NCI-H2227 treated with DMSO at 0.1 percent for 48 hours (cell line): ENCODE measurements at places on chromosomes 4 and X.

DNA sequence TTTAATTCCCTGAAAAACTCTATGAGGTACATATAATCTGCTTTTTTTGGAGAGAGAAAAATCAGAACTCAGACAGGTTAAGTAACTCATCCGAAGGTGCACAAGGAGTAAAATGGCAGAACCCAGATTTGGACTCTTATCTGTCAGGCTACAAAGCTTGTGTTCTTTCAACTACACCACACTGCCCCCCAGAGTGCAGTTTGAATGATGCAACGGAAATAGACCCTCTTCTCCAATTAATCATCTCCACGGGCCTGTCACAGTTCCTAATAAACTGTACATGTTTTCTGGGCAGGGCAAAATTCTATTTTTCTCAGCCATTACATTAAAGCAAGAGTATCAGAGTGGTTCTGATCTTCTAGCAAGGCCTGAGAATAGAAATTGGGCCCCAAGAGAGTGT is 35.3 kb upstream of the DCX start:
- DNase-seq = peak; percentile 69

DNA sequence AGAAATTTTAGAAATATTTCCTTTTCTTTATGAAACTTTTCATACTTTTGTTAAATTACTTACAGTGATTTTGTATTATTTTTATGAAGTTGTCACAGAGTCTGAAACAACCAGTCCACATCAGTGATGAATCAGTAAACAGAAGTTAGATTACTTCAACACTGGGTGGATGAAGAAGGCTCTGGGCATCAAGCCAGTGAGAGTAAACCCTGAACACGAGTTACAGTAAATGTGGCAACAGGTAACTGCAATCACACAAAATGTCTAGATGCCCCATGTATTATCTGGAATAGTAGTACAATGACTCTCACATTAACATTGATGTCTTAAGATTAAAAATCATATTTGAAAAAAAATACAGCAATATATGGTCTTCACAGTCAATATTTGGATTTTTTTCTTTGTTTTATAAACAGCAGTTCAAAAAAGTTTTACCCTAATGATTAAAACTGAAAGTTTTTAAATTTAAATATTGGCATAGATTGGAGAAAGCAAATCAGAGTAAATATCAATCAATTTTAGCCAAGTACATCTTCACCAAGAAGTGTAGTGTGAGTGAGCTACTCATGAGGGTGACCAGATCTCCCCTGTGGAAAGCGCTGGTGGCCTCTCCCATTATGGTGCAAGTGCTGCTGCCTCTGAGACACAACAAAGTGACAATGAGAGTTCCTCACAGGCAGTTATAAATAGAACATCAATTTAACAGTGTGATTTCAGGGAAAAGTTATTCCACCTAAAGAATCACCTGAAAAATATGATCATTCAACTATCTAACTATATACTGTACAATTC is 63.2 kb upstream of the UGT2B7 start:
- no peak for DNase-seq

- no peak for DNase-seq
Observed at GRCh38 chr4:25863831-25864418, 1.1 kb upstream of the SEL1L3 start.

DNA sequence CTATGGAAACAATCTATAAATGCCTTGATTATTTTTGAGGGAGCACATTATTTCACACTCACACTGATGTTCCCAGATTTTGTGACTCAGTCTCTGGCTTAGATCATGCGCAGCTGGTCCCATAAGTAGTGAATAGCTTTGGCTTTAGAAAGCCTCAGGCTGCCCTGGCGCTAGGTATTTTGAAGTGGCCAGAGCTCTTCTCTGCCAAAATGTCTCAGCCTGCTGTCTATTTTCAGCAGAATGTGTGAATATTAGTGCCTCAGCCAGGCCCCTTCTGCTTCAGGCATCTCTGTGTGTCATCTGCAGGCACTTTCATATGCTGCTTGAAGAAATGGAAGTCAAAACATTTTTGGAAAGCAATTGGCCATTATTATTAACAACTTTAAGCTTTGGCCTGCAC is 931.0 kb upstream of the INTU start:
- DNase-seq = no peak

- DNase-seq = no peak
Observed at GRCh38 chr4:10047967-10048366, 26.7 kb upstream of the SLC2A9 start.

GRCh38 chr4:156303708-156304107 is 350.0 kb upstream of the CTSO start:
- DNase-seq = peak; percentile 21

GRCh38 chrX:133655275-133656265 is 240.3 kb upstream of the GPC4 start:
- no peak for DNase-seq

DNA sequence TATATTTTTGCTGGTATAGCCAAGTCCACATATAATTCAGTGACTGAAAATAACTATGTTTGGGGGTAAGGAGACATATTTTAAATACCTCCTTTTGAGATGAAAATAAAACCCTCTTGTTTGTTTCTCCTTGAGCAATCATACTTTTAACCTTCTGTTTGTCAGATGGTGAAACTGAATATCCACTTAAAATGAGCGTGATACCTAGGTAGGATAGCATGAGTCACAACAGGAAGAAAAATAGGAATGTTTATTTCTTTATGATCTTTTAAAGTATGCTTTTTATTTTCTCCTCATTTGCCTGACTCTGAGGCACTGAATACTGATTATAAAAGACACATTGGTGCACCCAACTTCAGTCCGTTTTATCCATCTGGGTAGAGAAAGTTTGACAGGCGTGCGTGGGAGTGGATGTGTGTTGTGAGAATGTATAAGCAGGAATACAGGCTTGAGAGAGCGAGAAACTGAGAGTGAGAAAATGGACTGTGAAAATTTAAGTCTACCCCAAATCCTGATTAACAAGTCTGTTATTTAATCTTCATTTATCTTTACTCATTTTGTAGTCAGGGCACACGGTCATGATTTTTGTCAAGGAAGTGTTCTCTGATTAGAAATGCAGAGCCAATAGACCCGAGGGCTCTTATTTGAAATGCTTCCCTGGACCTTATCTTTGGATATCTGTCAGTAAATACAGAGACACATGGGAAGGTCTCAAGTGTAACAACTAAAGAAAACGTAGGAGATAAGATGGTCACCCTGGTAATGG is 62.1 kb upstream of the ANTXR2 start:
- DNase-seq = no peak

DNA sequence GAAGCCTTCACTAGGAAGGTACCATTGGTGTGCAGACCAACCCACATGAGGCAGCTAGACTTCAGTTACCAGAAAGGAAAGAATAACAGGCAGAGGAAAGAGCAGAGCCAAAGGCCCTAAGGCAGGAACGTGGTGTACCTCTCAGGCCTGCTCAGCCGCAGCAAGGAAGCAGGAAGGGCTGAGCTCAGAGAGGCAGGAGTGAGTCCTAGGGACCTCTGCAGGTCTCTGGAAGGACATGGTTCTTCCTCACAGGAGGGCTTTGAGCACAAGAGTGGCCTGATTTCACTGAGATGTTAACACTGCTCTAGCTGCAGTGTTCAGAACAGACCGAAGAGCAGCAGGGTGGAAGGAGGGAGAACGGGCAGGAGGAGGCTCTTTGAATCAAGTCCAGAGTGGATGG is 124.6 kb downstream of the DCHS2 start:
- no peak for DNase-seq

- no peak for DNase-seq
Observed at GRCh38 chr4:59938166-59938565, 1262.0 kb upstream of the ADGRL3 start.

- no peak for DNase-seq
Observed at GRCh38 chr4:86762649-86763048, 86.5 kb downstream of the SLC10A6 start.

DNA sequence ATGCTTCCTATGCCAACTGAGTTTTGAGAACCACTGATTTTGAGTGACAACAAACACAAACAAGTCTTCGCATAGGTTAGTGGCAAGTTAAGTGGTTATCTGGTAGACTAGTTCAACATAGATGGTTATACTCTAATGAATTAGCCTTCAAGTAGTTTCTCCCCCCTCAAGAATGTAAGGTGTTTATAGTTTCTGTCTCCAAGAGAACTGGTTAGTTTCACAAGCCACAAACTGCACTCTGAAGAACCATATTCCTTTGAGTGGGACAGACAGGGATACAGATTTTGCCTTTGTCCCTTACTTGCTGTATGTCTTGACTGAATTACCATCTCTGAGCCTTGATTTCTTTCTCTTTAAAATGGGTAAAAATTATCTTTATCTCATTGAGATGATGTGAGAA is 41.5 kb downstream of the PASD1 start:
- DNase-seq = no peak

GRCh38 chr4:136246876-136247275 is 1285.4 kb downstream of the PCDH18 start:
- no peak for DNase-seq

GRCh38 chr4:23909671-23910070 is 19.8 kb upstream of the PPARGC1A start:
- DNase-seq = no peak

DNA sequence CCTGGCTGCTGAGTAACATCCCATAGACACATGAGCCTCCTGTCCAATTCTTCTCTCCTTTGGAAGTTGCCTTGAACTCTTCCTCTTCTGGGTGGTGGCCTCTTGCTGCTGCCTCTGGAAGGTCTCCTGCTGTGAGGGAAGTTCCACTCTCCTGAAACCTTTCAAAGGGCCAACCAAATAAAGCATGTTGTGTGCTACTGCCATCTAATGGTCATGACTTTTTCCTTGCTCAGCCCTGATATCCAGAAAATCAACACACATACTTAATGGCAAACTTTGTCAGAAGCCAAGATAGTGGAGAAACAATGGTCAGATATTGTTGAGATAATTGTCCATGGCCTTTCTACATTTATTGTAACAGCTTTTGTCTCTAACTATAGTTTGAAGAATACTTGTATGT is 19.1 kb upstream of the ZXDA start:
- DNase-seq = no peak

GRCh38 chr4:82626251-82626868 is 64.6 kb upstream of the TMEM150C start:
- no peak for DNase-seq

GRCh38 chrX:48971249-48972219 is at the start of gene KCND1:
TSS of gene KCND1 (minus strand) at chrX:48971844. CDS start at chrX:48970271, 1,573 bp downstream.
- peak; percentile 97 for DNase-seq

- DNase-seq = peak; percentile 87
Observed at GRCh38 chrX:104112326-104112951, at the start of gene ZCCHC18. TSS of gene ZCCHC18 (plus strand) at chrX:104112523. CDS start at chrX:104114112, 1,589 bp downstream.

- DNase-seq = no peak
Observed at GRCh38 chr4:223913-224497, 81.3 kb downstream of the ZNF732 start.

DNA sequence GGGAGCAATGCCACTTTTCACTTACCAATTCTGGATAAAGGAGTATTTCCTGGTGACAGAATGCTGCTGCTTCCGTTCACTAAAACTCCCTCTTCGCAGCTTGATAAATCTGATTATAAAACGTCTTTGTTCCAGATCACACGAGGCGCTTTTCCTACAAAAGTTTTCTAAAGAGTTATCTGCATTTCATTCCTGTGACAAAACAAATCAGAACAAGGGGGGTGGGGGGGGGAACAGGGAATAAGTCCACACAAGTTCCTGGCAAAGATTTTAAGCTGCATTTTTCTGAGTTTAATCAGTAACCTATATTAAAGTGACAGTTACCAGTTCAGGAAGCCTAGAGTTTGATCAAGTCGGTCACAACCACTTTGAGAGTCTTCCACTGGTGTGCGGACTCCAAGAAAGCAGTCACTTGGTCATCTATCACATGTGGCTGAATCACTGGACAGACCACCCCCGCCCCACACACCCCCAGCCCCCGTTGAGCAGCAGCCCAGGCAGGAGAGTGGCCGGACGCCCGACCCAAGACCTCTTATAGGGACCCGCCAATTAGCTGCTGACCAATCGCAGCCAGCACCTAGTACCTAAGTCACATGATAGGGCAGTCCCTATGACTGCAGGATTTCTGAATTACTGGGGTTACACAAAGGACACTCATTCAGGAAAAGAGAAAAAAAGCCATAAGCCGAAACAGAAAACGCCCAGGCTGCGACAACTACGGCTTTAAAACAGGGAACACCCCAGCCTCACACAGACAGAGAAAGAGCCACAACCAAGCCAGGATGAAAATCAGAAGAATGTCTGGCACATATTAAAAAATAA is 569.3 kb upstream of the DIPK2B start:
- DNase-seq = no peak

DNA sequence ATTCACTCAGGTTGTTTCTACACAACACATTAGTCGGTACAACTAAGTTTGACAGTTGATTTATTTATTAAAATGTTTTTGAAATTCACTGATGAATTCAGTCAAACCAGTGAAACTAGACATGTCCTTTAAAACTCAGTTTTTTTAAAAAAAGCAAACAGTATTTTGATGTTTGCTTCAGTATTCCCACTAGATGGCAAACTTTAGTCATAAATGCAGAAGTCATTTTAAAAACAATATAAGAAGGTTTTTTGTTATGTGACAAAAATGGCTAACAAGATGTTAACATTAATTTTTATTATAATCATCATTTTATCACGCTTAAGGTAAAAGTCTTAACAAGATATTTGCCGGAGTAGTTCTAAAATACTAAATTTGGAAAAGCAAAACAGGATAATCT is 1337.8 kb upstream of the DIAPH2 start:
- no peak for DNase-seq

- no peak for DNase-seq
Observed at GRCh38 chr4:85701861-85702321, 226.9 kb downstream of the ARHGAP24 start.

DNA sequence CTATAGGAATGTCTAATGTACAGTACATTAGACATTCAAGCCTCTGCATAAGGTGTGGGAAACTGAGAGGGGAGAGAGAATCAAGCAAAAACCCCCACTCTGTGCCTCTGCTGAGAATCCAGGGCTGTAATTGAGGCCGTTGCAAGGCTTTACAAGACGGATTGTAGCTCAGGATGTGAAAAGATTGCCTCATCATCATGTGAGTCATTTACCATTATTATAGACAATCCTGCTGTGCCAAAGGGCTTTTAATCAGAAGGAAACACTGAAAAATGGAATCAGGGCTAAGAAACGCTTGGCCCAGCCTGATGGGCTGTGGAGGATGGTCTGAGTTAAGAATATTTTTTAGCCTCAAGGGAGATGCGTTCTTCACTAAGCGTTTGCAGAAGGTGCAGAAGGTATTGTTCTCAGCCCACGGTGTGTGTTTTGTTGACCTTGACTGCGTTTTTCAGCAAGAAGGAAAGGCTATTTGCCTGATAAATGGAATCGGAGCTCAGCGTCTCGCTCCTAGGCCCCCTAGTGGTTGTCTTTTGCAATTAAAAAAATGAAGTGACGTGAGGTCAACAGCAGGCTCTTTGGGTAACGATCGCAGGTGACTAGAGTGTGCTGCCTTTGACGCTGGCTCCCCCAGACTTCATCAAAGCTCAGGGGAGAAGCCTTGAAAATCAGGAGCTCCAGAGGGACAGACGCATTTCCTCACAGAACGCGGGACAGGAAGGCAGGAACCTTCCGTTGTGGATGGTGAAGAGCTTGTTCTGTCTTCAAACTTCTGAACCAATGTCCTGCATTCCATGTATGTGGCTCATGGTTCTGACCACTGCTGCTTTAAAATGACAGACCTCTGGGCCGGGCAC is 18.1 kb upstream of the CHRNA9 start:
- no peak for DNase-seq
